ENCODE measurements at places on chromosomes 7 and 10.

DNA sequence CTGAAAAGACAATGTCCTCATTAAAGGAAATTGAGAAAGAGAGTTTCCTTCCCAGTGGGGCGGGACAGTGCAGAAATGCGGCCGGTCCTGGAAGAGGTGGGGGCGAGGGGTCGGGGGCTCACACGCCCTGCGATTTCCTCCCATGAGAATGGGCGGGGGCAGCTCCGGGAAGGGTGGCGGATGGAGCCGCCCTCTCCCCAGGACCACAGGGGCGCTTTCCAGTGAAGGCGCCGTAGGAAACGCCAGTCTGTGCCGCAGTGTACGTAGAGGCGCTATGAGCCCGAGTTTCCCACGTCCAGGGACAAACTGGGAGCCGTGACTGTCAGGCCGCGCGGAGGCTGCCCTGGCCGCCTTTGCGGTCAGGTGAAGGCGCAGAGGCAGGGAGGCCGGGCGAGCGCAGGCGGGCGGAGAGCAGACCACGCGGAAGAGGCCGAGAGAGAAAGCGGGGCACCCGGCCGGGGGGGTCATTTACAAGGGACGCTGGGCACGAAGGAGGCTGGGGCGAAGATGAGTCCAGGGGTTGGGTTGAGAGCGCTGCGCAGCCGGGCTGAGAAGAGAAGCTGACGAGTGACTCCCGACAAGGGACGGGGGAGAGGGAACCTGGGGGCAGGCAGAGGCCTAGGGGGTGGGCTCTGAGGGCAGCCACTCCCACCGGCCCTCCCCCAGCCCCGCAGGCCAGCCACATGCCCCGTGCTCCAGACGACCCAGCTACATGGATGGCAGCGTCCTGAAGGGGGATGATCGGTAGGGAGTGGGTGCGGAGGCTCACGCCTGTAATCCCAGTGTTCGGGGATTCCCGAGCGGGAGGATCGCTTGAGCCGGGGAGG, 45.0 kb downstream of the ALOX5 start:
- no peak for DNase-seq

DNA sequence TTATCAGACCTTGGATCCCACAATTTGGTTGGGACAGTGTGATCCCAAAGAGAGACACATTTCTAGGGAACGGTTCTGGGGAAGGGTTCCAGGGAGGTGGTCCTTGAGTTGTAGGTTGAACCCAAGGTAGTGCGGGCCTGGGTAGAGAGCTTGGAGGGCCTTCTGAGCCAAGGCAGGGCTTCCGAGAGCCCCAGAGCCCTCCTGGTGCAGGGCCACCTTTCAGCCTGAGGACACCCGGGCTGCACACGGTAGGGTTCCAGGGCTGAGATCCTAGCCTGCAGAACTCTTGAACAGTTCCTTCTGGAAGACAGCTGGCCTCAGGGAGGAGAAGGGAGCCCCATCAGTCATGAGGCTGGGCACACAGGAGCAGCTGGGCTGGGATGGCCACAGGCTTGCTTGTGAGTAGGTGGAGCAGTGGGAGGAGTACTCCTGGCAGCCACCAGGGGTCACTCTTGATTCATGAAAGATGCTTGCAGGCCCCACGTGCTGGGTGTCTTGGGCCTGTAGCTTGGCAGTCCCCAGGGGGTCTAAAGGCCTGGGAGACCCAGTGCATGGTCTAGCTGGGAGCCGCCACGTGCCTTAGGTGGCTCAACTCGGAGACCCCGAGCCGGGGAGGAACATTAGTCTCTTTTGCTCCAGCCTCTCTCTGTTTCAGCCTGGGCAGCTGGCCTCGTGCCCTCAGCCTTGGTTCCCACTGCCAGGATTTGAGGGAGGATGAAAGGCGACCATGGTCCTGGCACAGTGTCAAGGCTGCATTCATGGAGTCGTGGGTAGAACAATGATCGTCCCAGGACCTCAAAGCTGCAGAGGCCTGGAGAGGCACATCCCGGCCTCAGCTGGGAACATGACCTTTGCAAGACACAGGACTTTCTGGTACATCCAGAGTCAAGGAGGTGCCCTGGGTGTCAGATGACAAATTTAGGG, 381.6 kb downstream of the TYW1 start:
- DNase-seq: peak; percentile 84

DNA sequence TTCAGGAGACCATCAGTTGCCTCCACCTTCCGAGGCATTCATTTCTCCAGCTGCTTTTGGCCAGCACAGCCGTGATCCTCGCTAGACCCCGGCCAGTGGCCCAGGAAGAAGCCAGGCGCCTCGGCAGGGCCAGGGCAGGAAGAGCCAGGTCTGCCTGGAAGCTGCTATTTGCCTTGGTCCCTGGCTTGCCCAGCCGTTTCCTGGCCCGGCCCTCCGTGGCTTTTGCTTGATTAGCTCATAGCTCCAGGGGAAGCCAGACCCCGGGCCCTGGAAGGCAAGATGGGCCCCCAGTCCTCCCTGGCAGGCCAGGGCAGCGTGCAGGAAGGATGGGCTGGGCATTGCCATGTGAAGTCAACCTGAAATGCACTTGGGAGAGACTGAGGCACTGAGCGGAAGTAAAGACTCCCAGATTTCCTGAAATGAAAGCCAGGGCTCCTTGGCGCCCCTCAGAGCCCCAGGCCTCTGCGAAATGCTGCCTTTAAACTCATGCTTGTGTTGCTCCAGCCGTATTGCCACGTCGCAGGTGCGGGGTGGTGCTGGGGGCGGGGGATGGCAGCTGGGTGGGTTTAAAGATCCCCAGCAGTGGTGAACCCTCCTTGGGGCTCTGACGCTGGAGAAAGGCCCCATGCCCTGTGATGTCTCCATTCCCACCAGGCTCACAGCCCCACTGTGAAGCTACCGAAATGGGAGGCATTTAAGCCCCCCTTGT, 160.6 kb downstream of the GRK5 start:
- no peak for DNase-seq

GRCh38 chr7:74141705-74142104, 32.5 kb upstream of the EIF4H start:
- DNase-seq: no peak

GRCh38 chr10:26573674-26574073, 123.8 kb upstream of the PDSS1 start:
- no peak for DNase-seq

DNA sequence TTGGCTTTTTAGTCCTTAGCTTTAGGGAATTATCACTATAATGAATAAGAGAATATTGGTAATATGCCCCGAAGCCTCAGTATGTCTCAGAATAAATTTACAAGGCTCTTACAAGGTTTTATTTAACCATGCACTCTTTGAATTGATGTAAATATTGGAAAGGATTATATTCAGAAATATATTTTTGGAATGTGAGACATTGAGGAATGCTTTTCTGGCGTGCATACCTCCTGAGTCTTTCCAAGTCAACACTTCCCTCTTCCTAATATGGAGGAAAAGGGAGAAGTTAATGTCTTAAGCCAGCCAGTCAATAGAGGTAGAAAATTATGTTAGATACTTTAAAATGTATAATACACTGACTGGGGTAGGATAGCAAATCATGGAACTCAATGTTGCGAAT, 1.2 kb upstream of the OR2F1 start:
- no peak for DNase-seq

GRCh38 chr7:45163692-45164052, 6.1 kb downstream of the RAMP3 start:
- no peak for DNase-seq

- no peak for DNase-seq
These were observed 57.6 kb upstream of the USP6NL start for GRCh38 chr10:11668847-11669610.

DNA sequence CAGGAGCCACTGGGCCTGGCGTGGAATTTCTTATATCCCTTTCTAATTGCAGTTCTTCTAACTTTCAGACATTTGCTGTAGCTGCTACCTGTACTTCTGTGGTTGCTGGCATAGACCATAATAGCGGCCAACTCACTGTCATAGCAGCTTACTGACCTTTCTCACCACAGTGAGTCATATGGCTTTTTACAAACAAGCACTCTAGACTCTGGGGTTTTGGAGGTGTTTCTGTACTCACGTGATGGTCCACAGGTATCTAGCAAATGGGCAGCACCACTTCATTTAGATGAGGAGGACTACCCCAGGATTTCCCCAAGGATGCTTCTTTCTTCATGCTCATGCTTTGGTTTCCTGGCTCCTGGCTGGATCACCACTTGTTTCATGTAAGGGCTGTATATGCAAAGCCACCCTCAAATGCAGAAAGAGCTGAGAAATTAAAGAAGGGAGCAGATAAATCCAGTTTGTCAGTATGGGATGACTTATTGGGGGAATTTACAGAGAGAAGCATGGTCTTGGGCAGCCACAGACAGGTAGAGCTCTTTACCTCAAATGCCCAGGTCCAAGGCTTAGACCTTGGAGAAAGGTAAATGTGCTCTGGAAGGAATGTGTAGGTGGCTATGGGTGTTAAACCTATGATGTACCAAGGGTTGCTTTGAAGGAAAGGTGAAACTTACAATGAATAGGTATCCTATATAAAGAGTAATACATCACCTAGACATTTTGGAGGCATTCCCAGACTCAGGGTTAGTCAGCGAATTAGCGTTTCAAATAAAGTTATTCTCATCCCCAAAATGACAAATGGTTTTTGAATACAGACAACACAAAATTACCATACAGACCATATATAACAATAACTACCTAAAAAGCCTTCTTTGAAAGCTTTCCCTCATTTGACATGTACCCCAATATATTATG, 15.9 kb upstream of the SLC25A16 start:
- DNase-seq: peak; percentile 70

DNA sequence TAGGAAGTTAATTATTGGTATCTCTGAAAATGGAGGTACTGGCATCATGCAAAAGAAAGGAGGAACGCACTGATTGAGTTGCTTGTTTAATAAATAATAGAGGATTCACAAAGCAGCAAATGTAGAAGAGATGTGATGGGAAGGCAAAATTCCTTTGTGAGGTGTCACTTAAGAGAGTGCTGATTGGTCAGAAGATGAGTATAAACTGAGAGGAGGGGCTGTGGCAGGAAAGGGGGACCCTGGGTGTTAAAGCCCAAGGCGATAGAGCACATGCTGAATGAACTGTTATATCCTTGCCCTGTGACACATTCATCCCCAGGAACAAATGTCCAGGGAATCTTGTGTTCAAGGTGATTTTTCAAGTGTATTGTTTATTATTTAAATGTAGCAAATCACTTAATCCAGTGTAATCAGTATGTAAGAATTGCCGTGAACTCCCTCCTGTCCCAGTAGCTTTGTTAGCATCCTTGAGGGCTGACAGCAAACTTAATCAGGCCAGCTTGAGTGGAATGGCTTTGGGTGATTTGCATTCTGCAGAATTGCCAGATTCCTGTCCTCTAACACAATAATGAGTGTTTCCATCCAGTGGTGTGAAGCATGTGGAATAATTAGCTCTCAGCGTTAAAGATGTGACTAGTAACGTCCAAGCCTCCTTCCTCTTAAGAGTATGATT, 111.9 kb downstream of the CHN2 start:
- DNase-seq: no peak

DNA sequence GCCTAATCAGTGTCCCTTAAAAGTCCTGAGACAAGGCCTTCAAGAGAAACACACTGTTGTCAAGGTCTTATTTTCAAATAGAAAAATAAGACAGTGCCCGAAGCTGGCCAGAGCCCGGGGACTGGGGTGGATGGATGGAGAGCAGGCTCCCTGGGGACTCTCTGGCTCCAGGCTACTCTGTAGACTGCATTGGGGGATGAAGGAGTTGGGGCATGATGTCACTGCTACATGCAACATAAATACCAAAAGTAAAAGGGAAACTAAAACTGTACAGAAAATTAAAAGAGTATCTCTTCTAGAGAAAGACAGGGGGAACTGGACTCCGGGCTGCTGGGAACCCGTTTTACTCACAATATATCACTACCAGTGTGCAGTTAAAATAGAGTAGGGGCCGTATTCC, 629.8 kb downstream of the KCNMA1 start:
- DNase-seq: no peak

- DNase-seq: no peak
These were observed 44.8 kb downstream of the CLIP2 start for GRCh38 chr7:74334030-74334429.

GRCh38 chr7:99371376-99371920, 3.1 kb upstream of the ARPC1B start:
- no peak for DNase-seq

- no peak for DNase-seq
These were observed 184.8 kb upstream of the PDE1C start for GRCh38 chr7:32255036-32255435.

GRCh38 chr10:129676014-129676413, 209.0 kb downstream of the MGMT start:
- DNase-seq: no peak

- no peak for DNase-seq
These were observed 42.1 kb downstream of the TMEM178B start for GRCh38 chr7:141115965-141116364.
